ENCODE measurements at places on chromosomes 2 and 18.

DNA sequence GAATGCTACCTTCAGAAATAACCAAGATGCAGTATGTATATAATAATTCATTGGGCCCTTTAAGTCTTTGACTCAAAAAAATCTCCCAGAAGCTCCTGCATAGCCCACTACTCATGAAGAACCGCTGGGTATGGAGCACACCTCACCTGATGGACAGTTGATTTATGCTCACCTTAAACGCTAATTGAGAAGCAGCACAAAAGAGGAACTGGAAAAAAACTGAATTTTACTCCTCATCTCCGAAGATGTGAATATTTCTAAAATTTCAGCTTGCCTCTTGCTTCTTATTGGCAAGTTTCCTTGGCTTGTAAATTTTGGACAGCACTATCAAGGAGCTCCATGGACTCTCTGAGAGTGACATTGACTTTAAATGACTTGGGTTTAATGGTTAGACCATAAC is 5.5 kb downstream of the CYP1B1 start:
- no peak for DNase-seq

DNA sequence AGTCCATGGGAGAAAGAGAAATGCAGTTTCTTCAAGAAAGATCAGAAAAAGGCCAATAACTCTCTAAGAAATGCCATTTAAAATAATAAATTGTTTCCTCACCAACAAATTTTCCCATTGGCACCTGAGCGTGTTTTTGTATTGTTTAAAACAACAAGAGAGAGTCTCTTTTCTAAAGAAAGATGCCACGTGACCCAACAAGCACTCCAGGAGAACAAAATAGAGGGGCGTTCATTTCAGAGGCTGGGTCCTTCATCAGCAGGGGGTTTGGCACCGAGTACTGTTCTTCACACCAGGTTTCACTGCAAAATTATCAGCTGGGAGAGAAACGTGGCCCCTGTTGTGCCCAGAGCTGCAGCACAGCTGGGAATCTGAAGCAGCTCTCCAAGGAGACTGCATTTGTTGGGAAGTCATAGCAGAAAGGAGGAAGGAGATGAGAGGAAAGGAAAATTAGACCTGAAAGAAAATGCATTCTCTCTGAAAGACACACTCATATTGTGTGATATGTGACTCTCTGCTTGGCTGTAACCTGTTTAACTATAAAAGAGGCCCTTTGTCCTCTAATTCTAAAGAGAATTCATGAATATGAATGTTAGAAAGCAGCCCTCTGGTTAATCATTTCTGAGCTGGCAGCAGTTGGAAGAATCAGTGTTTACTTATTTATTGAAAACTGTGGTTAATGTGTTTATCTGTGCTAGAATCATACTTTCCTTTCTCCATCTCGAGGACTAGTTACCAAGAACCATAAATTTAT is 205.3 kb upstream of the CDH20 start:
- no peak for DNase-seq

DNA sequence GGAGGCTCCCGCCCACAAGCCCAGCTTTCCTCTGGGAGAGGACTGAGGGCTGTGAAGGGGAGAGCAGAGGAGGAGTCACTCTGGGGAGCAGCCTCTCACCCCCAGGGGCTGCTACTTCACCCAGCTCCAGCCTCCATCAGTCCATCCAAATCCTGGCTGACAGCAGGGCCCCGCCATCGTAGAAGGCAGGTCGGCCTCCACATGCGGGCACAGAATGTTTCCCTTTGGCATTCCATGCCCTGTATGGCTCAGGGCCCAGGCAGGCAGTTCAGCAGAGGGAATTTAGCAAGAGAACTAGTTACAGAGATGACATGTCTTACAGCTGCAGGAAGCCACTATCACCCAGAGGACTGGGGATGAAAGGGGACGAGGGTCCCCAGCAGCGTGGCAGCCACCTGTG is 6.4 kb upstream of the ODC1 start:
- no peak for DNase-seq

DNA sequence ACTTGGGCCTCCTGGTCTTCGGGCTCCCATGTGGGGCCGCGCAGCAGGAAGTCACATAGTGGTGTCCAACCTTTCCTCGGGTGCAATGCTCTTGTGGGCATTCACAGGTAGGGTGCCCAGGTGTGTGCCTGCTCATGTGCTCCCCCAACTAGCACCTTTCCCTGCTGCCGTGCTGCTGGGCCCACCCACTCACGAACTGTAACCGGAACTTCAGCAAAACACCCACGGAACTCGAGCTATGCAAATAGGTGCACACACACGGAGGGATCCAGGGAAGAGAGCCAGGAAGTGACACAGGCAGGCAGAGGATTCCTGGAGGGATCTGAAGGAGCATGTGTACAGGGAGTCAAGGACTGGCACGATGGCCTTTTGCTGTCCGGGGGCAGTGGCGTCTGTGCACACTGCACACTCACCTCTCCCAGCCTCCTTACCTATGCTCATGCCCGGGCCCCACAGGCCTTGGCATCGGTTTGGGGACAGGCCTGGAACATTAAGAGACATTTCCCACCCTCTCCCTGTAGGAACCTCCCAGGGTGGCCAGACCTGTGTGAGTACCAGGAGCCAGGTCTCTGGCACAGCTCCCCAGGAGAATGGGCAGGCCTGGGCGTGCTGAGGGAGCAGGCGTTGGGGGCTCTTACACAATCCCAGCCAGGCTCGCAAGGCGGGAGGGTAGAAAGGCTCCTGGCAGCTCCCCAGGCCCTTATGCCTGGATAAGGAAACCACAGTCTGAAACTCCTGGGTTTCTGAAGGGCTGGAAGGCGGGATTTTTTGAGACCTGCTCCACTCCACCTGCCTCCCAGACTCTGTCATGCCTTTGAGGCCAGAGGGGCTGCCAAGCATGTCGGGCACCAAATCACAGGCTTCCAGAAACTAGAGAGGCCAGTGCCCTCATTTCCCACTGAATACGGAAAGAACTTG is 6.6 kb upstream of the PTMA start:
- no peak for DNase-seq

DNA sequence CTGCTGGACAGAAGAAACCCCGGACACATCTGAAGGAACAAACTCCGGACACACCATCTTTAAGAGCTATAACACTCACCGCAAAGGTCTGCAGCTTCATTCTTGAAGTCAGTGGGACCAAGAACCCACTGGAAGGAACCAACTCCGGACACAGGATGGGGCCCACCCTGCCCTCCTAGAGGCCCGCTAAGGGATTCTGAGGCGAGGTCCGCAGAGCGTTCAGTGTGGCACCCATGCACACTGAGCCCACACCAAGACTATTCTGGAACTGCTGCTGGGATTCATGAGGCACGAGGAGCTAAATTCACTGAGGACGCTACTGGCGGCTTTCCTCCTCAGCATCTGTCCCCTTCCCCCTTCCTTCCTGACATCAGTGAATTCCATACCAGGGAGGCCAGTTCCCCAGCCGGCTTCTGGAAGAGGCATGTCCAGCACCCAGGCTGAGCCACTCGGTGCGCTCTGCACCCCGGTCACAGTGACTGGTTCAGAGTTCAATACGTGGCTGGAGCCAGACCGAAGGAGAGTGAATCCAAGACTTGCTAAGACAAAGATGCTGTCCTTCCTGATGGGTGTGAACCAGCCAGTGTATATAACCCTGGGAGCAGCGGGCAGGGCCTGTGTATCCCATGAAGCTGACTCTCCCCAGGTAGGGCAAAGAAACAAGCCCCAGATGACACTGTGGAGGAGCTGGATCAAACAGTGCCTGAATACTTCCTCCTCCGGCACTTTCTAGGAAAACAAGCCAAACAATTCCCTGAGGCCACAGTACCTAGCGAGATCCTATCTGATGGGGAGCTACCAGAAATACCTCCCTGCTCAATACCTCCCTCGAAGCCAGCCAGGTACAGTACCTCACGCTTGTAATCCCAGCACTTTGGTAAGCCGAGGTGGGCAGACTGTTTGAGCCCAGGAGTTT is 11.1 kb downstream of the HDAC4 start:
- no peak for DNase-seq
